ENCODE measurements at places on chromosomes 4 and X.
A peak's percentile ranks its signal among the peaks of the same experiment; 100 is the strongest.

GRCh38 chr4:168162604-168163003 is 70.3 kb downstream of the ANXA10 start:
- DNase-seq, result no peak

DNA sequence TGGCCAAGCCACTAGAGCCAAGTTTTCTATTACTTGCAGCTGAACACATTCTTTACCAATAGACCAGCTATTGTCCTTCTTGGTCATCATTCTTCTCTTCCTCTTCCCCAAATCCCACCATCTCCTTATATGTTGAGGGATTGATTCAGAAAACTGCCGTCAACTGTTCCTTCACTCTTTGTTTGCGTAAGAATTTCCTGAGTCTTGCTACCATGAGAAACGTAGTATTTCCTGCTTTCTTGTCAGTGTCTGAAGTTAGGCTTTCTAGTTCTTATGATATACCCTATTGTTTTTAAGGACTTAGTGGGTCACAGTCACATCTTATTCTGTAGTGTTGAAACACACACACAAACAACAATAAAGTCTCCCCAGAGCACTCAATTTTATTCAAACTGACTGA is 20.1 kb downstream of the IGFBP7 start:
- no peak for DNase-seq

DNA sequence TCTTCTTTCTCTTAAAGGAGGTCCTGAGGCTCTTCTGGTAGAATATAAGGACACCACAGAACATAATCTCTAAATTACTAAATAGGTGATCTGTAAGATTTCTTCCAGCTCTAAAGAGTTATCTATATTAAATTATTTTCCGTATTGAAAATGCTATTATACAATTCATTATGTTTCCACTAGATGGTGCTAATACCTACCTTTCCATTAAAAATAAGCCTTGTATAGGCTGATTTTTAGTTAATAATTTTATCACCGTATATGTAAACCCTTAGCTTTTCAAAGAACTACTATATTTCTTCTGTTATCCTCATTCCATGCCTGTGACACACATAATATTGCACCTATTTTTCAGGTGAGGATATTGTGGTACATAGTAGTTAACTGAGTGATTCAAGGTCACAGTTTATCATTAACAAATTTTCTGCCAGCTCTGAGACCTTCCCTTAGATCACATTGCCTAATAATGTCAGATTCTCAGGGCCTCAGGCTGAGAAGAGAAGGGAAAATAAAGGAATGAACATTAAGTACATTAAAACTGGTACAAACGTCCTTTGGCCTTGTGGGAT is 138.8 kb downstream of the TEX11 start:
- DNase-seq, result no peak

GRCh38 chrX:18353931-18354368 is 538 bp downstream of the SCML2 start:
- no peak for DNase-seq

GRCh38 chr4:76384052-76384451 is 36.9 kb downstream of the CCDC158 start:
- DNase-seq, result no peak

GRCh38 chrX:66110112-66110511 is 53.9 kb upstream of the HEPH start:
- DNase-seq, result no peak

- no peak for DNase-seq
These were observed 34.7 kb downstream of the ERVMER34-1 start for GRCh38 chr4:52716364-52717151.

DNA sequence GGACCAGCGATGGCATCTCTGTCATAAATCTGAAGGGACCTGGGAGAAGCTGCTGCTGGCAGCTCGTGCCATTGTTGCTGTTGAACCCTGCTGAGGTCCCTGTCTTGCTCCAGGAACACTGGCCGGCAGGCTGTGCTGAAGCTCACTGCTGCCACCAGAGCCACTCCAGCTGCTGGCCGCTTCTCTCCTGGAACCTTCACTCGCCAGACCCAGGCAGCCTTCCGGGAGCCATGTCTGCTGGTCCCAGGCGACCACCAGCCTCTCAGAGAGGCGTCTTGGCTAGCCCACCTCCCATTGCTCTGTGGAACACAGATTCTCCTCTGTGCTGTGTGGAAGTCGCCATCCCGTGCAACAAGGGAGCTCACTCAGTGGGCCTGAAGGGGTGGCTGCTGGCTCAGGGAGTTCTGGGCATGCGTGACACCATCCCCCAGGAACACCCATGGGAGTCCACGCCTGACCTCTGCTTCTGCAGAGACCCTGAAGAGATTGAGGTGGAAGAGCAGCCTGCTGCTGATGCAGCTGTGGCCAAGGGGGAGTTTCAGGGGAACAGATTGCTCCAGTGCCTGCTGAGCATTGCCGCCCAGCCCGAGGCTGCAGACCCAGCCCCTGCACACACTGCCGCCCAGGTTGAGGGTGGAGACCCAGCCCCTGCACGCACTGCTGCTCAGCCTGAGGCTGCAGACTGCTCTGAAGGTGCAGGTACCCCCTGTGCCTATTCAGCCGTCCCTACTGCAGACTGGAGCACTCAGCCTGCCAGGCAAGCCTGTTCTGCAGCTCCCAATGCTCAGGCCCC is 33.1 kb upstream of the CYP4V2 start:
- DNase-seq, result no peak

- no peak for DNase-seq
These were observed 32.4 kb upstream of the MYOZ2 start for GRCh38 chr4:119103263-119103662.

DNA sequence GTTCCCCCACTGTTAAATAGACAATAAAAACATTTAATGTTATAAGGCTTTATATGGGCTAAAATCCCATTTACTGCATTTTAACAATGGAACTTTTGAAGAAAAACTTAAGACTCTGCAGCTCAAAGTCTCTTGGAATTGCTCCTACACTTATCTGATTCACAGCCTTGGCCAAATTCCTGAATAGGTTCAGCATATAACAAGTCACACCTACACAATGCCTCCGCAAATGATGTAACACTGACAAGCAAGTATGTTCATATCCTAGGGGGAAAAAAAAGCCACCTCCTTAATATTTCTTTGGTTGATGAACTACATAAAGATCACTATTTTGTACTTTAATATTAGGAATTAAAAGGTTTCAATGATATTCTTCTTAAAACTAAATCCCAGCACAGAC is 34.5 kb downstream of the RPS6KA6 start:
- no peak for DNase-seq

- DNase-seq, result no peak
These were observed 113.2 kb upstream of the ZNF827 start for GRCh38 chr4:146051728-146052391.

DNA sequence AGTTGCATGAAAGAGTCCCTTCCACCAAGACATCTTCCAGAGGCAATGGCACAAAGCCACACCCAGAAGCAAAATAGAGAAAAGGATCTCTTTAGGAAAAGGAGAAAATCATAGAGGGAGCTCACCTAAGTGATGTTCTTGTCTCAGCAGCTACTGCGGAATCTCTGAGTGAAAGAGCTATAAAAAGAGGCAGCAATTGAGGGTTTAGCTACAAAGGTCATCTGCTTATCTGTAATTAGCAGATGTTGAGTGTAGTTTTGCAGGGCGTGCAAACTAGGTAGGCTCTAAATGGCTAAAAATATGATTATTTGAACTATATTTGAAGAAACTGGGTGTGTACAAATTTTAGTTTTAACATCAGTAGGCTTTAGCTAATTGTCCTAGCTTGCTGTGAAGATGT is 276.0 kb downstream of the HS3ST1 start:
- DNase-seq, result no peak

DNA sequence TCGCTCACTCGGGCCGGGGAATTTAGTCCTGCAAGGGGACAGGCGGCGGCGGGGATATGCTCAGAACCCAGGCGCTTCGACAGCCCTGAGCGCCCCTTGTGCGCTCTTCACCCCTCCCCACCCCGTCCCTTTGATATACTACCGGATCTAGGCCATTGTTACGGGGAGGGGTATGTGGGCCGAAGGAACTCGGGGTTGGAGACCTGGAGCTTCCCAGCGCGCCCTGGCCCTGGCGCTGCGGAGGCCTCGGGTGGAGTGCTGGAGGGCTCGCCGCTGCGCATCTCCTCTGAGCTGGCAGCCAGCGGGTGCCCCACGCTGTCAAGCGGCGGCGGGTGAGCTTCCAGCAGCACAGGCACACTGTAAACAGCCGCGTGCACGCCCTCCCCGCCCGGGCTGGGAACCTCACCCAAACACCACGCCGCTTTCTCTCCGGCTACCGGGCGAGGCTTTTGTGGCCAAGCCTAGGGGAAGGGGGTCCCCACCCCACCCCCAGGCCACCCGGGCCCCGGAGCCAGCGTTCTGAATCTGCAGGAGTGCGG is 54.5 kb upstream of the BCOR start:
- DNase-seq, result peak; percentile 10

- no peak for DNase-seq
These were observed 138.9 kb downstream of the SOWAHB start for GRCh38 chr4:76758996-76759395.

- peak; percentile 46 for DNase-seq
These were observed 692 bp downstream of the ZFX start for GRCh38 chrX:24150051-24150790.

DNA sequence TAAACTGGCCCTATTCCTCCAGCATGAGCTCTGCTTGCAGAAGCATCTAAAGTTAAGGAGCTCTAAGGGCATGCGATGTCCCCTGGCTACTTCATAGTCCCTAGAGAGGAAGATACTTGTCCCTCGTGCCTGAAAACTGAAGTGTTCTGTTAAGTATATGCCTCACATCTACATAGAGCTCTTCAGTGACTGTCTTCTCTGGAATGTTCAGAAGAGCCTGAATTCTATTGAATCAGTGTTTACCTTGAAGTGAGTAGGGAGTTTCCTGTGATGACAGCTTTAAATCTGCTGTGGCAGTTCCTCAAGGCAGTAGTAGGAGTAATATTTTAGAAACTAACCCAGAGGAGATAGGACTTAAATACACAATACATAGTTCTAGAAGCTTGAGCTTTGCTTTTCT is 111.2 kb downstream of the ZNF518B start:
- DNase-seq, result no peak

DNA sequence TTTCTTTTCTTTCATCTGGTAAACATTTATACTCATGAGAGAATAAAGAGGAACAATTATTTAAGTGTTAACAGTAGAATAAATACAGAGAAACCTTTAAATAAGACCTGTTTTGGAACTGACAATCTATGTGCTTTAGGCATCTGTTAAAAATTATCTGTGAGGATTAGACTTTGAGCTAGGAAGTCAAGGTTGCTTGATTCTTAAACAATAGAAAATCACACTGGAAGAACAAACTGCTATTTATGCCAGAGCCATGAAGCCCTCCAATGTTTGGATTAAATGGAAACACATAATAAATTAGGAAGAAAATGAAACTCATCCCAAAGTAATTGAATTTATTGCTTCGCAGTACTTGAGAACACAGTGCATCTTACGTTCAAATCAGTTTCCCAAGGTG is 207.2 kb upstream of the NPY2R start:
- no peak for DNase-seq

DNA sequence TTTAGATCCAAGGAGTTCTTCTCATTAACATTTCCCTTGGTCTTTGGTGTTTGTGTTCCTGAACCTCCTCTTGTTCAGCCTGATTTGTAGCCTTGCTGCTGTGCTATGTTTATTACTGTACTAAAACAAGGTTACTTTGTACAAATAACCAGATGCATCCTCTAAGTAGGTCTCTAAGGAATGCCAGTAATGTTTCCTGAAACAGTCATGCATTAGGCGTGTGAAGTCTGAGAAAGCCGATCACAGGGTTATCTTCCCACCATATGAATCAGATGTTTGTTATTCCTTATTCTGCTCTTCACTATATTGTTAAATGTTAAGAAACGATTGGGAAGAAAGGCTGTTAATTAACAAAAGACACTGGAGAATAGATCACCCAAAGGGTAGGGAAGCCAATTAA is 66.9 kb downstream of the GALNTL6 start:
- no peak for DNase-seq

DNA sequence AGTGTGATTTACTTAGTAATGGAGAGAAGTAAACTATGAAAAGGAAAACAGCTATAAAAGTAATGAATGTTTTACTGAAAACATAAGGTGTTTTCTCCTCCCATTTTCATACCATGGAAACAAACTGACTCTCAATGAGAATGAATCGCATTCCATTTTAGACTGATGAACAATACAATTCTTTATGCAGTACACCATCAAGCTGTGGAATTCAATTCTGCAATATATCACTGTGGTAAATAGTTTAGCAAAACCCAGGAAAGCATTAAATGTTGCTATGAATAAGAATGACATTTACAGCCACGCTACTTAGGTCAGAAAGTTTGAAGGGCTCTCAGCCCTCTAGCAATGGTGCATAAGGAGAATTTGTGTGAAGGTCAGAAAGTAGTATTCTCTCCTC is 7.4 kb downstream of the DCAF8L2 start:
- DNase-seq, result no peak

- DNase-seq, result no peak
These were observed 161.2 kb upstream of the FRG1 start for GRCh38 chr4:189779281-189779980.

DNA sequence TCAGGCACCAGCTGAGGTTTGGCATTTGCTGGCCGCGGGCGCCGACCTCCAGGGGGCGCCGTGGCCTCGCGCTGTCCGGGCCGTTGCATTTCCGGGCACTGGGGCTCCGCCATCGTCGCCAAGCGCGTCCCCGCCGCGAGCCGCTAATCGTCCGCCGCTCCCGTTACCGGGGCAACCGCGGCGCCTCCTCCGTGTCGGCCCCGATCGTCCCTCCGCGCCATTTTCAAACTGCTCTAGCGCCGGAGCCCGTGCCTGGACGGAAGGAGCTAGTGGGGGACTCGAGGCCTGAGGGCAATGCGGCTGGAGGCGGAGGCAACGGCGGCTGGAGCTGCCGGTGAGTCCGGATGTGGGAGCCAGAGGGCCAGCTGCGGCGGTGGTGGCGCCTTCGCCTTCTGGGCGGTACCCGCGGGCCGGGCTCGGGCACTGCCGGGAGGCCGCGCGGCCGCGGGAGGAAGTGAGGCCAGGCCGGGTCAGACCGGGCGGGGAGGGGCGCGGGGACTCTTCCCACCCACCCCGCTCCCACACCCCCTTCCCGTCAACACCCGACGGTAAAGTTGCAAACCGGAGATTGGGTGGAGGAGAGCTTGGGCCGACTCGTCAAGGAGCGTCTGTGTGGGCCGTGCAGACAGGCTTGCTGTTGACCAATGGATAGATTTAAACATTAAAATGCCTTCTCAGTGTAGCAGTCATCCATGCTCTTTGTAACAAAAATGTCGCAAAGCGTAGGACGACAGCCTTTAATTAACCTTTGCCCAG is at the start of gene CEP135:
Gene CEP135, plus strand, starts transcription at position 220 of the 756 bp plus-strand sequence. CDS start 3,186 bp downstream, outside the sequence.
- peak; percentile 90 for DNase-seq

DNA sequence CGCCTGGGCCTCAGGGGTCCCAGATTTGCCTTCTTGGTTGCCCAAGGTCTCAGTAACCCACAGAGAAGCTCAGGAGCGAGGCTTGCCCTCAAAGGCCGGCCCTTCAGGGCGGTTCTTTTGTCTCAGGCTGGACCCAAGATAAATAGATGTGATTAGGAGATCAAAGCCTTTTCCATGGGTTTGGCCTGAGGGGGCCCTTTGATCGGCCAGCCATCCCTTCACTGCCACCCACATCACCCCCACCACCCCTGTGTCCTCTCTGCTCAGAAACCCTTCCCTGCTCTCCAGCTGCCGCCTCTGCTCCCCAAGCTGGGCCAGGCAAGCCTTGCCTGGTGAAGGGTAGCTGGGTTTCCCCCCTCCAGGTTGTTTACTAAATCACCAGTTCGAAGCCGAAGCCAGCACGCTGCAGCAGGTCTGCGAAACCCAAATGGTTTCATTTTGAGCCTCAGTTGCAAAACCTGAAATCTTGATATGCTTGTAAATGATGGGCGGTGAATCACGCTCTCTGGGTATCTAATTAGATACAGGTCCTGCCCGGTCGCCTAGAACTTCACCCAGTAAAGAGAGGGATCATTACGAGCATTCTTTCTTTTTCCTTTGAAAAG is 202.6 kb upstream of the BCOR start:
- DNase-seq, result no peak

Measured in bone marrow (tissue), 2 donors.